CD4-positive, alpha-beta T cell treated with Interleukin-2 at 100 ng/mL for 4 hours (primary cell): ENCODE measurements at places on chromosomes 6 and 20.

DNA sequence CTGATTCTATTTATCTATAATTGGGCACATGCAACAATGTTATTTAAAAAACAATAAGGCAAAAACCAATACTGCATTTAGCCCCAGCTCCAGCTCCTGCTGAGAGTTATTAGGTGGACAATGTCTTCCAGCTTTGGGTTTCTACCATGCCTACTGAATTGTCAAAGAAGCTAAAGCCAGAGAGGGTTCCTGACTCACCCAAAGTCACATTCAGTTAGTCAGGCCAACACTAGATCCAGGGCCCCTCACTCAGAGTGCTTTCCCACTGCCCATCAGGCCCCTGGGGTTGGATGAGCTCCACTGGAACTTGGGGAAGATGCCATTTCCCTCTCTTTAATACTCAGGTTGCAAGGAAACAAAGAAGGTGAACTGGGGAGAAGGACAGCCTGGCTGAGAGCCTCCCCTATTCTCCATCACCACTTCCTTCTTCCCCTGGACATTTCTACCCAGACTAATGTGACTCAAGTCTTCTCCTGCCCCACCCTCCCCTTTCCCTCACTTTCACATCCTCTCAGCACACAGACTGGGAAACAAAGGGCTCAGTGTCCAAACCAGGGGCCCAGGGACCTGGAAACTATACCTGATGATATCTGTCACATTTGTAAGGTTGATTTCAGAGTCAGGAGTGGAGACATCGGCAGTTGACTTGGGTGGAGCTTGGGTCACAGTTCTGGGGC is 6.0 kb downstream of the TREM1 start:
- no peak for DNase-seq

DNA sequence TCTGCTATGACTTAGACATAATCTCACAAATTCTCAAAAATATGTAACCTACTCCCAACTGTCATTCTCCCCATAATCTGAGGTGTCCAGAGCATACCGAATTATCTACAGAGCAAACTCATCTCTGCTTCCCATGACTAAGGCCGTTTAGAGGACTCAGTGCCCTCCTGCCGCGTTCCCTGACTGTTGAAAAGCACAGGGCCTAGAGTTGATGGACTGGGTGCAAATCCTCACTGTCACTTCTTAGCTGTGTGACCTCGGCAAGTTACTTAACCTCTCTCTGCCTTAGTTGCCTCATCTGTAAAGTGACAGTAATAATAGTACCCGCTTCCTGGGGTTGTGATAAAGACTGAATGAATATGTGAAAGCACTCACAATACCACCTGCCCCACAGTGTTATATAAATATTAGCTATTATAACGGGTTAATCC is 4.7 kb upstream of the TUBB2A start:
- peak; percentile 8 for DNase-seq

GRCh38 chr20:50887576-50887975 is 43.7 kb downstream of the ADNP start:
- no peak for DNase-seq

DNA sequence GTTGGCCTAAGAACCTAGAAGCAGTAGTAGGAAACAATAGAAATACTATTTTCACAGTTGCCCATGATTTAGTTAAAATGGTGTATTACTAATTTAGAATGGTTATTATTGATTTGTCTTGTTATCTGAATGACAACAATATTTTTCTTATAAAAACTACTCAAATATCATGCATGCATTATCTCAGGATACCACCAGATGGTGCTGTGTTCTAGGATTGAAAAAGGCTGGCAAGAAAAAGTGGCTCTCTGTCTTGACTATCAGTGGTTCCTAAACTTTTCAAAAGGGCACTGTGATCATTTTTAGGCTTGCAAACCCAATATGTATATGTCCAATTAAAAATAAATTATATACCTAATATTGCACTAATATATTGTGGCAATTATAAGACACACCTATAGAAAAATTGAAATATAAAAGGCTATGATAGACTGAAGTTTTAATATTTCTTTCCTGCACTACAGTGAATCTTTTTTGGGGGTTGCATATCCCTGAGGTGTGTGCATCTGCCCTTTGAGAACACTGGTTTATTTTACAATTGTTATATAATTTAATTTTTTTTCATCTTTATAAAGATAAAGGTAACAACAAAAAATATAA is 131.7 kb upstream of the MLIP start:
- peak; percentile 47 for DNase-seq

GRCh38 chr6:19157486-19157885 is 679.7 kb upstream of the ID4 start:
- DNase-seq, result no peak

DNA sequence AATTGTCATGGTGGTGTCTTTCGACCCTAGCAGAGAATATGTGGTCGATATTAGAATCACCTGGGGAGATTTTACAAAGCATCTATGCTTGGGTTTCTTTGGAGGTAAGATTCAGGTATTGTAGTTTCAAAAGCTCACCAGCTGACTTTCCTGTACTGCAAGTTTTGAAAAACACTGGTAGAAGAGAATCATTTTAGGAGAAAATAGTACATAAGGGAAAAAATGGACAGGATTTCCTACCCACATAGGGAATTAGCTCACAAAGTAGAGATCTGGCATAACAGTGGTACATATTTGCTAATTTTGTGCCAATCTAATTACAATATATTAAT is 27.4 kb upstream of the ABT1 start:
- DNase-seq, result no peak

DNA sequence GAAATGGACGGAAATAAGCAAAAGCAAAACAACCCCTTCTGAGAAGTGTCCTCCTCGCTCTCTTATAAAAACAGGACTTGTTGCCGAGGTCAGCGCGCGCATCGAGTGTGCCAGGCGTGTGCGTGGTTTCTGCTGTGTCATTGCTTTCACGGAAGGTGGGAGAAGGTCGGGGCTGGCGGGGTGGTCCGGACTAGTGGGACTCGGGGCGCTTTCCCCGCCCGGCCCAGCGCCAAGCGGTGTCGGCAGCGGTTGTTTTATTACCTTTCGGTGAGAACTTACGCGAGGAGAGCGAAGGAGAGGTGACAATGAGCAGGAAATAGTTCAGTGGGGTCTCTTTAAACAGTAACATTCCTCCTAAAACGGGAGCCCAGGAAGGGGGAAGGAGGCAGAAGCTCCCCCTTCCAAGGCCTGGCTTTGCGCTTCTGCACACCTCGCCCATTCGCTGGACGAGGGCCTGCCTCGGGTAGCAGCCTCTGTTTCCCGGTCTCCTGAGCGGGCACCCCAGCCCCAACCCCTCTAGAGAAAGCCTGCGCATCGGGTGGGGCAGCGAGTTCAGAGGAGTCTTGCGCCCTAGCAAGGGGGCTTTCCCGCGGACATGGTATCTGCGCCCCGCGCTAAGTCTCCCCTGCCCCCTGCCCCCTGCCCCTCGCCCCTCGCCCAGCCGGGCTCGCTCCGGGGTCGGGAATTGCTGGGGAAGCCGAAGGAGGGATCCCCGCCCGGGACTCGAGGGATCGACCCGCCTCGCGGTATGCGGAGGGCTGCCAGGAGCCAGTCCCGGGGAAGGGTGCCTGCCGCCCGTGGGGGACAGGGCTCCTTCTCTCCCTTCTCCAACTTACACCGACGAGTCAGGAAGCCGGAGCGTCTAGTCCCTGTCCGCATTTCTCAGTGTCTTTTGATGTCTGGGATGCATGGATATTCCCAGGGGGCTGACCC is 1.2 kb upstream of the TBXT start:
- DNase-seq, result no peak

GRCh38 chr20:42721923-42722322 is 467.8 kb downstream of the PTPRT start:
- no peak for DNase-seq

GRCh38 chr6:38370653-38371601 is 268.8 kb downstream of the BTBD9 start:
- no peak for DNase-seq

DNA sequence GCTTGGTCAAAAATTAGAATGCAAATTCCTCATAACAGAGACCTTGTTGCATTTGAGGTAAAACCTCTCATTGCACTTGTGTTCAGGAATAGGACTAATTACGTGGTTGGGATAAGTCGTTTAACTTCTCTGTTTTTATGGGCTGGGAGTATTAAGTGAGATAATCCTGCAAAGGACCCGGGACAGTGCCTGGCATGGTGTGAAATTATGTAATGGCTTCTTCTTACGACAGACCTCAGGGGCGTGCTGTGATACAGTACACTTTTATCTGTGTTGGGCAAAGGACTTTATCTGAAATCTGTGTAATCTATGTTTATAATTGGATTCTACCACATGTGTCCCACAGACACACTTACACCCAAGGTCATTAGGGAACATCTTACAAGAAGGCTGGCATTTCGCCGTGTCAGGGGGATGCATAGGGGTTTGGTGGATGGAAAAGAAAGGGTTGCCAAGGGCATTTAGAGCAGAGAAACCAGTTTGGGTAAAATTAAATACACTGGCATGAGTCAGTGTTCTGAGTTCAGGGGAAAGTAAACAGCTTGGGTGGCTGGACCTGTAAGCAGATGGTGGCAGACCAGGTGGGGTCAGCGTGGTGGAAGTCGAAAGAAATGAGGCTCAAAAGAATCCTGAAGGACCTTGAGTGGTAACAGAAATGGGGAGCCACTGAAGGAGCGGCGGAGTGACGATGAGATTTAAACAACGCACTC is 17.2 kb upstream of the RTF2 start:
- no peak for DNase-seq

GRCh38 chr6:71410681-71411080 is 122.1 kb downstream of the OGFRL1 start:
- DNase-seq, result no peak

DNA sequence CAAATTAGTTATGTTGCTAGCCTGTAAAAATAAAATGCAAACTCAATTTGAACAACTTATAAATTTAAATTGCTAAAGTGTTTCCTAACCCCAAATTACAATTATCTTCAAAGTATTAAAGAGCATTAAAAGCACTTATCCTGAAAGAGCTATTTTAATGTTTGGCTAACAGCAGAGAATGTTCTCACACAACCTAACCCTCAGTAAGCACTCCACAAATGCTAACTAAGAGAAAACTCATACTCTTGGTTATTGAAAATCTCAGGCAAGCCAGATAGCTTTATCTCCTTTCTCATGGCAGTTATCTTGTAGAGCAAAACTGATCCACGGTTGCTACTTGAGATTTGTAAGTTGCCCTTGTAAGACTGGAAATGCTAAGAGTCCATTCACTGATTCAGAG is 30.5 kb upstream of the ADGRF1 start:
- no peak for DNase-seq

- no peak for DNase-seq
Measured at GRCh38 chr6:159582736-159583135, 110.3 kb downstream of the SOD2 start.

GRCh38 chr6:1796706-1797529 is 187.2 kb downstream of the FOXC1 start:
- DNase-seq, result no peak

DNA sequence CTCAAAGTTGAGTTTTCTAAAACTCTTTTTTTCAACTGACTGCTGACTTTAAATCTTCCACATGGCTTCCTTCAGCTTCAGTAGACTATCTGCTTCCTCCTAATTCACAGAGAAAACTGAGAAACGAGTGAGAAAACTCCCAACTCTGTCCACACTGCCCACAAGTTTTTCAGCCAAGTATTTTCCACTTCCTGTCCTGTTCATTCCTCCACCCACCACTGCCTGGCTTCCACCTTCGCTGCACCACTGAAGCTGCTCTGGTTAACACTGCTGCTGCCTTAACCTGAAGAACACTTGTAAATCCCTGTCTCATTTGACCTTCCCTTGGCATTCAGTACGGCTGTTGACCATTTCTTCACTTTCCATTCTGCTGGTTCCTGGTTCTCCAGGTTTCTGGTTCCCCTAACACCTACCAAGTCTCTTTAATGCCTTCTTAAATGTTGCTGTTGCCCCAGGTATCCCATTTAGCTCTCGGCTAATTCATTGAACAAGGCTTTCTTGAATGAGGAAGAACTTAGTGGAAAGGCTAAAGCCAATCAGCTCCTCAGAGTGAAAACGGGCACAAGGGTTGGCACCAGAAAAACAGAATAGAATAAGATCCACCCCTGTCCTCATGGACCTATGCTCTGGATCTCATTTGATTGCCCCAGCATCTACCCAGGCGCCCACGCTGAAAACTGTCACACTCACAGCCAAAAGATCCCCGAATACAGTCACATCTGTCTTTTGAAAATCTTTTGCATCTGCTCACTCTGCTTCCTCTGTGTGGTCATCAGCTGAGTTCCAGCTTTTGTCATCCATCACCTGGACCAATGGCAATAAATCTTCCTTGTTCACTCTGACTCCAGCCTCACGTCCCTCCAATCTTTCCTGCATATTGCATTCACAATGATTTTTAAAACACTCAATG is 104.4 kb upstream of the TAB2 start:
- DNase-seq, result peak; percentile 32

GRCh38 chr6:24876499-24877465 is 59.0 kb downstream of the RIPOR2 start:
- no peak for DNase-seq

DNA sequence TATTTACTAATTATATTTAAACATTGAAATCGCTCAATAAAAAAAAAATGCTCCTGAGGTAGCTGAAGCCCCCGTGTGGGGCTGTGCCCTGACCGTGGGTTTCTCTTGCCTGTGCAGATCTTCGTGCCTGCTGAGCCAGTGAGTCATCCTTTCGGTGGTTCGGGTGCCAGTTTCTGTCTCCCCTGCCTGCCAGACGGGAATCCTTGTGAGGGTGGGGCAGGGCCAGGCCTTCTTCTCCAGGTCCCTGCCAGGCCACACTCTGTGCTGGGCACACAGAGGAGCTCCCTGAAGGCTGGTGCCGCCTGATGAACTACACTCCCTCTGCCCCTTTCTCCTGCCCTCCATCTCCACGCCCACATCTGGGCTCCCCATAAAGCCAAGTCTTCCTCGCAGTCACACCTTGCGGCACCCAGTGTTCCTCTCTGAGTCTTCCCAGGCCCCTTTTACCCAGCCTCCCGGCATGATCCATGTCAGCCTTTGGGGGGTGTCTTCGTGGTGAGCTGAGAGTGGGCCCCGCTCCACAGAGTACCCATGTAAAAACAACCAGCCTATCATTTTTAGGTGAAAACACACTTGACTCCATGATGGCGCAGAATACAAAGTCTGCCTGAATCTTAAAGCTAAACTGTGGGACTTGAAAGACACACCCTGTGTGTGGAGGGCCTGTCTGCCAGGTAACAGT is 19.3 kb downstream of the FGD2 start:
- DNase-seq, result peak; percentile 52

- no peak for DNase-seq
Measured at GRCh38 chr20:31587545-31588389, 17.3 kb upstream of the ID1 start.

- DNase-seq, result no peak
Measured at GRCh38 chr20:62303340-62304226, 786 bp downstream of the ADRM1 start.

DNA sequence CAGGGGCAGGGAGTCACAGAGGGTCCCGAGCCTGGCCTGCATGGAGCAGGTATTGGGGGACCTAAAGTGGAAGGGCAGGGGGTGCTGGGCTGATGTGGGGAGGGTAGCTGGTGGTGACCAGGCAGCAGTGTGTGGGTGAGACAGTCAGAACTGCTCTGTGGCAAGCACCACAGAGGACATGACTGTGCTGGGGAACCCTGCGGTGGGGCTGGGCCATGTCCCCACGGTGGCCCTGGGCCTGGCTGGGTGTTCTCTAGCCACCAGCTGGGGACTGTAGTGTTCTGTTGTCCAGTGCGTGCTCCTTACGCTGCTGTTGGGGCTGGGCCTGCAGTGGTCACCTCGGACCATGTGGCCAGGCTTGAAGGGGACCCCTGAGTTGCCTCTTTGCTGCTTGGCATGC is 3.6 kb downstream of the SS18L1 start:
- DNase-seq, result no peak
